ENCODE measurements at places on chromosomes 12 and 14.
A peak's percentile ranks its signal among the peaks of the same experiment; 100 is the strongest.

GRCh38 chr14:105508069-105508468 lies 17.0 kb downstream of the TEDC1 start:
- no peak for DNase-seq

- DNase-seq: no peak
Measured at GRCh38 chr14:90626550-90626949, 189.7 kb downstream of the TTC7B start.

DNA sequence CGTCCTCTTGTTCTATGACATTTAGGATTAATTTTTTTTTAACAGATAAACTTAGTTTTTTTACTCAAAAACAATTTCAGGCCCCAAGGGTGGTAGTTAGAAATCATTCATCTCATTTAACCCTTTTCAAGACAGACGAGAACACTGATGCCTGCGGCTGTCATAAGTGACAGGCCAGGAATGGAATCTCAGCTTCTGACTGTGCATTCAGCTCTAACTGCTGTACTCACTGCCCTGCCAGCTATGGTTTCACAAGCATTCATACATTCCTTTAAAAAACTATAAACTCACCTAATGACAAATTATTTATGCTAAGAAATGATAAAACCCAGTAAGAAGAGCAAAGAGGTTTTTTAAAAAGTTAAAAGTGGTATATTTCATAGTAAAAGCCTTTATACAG lies 8.8 kb downstream of the DENND5B start:
- DNase-seq: no peak

DNA sequence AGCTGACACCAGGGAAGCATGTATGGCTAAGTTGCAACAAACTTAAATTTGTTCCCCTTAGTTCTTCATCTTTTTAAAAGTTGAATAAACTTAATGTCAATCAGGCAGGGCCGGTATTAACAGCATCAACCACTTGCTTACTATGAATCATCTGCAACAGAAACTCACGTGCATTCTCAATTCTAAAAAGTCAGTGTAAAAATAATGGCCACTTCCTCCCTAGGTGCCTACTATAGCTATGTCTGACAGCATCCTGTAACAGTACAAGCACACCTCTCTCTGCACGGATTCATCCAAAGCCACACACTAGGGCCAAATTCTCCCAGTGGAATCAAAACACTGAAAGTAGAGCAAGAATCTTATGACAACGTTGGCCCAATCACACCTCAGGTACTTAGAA lies 48.6 kb downstream of the PPP1R36 start:
- no peak for DNase-seq

GRCh38 chr12:118307069-118307954 lies 65.4 kb downstream of the TAOK3 start:
- DNase-seq: no peak

DNA sequence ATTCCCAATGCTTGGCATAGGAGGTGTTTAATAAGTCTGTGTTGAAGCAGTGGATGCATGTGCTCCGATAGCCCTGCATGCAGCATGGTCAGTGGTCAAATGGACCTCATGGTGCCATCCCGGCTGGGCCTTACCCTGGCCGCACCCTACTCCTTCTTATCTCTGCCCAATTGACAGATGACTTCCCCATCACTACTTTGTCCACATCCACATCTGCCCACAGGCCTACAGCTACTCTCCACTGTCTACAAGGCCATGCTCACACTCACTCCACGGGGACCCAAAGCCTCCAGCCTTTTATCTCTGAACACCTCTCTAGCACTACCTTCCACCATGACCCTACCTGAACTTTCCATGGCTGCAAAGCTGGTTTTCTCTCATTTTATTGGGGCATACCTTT lies 11.5 kb downstream of the SERPINA11 start:
- no peak for DNase-seq

DNA sequence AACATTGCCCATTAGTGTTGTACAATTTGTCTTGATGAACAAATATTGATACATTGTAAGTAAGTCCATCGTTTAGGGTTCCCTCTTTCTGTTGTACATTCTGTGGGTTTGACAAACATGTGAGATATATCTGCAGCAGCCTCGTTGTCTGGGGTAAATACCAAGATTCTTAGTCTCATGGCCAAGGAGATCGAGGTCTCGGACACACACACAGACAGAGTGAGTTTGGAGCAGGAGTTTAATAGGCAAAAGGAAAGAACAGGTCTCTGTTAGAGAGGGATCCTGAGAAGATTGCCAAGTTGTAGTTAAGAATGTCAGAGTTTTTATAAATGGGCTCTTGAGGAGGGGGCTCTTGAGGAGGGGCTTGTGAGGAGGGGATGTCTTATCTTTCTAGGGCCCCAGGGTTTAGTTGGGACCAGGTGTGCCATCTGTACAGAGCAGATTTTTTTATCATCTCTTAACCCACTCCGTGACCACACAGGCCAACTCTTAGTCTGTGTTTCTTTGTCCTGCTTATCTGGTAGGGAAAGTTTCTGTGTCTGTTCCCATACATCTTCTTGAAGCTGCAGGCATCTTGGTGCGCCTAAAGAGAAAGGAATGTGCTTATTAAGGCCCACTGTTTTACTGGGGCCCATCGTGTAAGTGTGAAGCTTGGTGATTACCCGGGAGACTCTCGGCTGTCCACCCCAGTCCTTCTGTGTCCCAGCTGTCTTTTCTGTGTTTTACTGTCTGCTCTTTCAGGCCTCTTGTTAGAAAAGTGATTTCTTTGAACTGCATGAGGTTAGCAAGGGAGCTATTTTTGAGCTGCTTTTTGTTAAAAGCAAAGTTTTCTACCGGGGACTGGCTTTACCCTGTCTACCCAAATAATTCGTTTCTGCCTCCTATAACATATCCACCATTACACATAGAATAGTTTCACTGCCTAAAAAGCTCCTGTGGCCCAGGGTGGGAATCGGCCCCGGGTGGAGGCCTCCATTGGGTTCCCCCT lies 22.4 kb upstream of the CLEC2D start:
- DNase-seq: no peak

DNA sequence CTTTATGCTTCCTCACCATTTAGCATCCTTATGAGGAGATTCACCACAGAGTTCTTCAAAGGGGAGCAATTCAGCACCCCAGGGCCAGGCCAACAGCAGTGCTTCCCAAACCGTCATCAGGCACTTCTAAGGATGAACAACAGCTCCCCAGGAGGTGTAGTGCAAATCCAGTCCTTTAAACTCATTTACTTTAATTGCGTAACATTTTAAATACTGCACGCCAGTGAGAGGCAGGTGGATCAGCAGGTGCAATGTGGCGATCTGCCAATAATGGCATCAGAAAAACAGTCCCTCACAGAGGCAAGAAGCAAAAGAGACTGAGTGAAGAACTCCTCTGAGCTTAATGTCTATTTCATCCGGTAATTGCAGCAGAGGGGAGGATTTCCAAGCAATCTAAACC lies 770.9 kb upstream of the FOXG1 start:
- DNase-seq: peak; percentile 1

DNA sequence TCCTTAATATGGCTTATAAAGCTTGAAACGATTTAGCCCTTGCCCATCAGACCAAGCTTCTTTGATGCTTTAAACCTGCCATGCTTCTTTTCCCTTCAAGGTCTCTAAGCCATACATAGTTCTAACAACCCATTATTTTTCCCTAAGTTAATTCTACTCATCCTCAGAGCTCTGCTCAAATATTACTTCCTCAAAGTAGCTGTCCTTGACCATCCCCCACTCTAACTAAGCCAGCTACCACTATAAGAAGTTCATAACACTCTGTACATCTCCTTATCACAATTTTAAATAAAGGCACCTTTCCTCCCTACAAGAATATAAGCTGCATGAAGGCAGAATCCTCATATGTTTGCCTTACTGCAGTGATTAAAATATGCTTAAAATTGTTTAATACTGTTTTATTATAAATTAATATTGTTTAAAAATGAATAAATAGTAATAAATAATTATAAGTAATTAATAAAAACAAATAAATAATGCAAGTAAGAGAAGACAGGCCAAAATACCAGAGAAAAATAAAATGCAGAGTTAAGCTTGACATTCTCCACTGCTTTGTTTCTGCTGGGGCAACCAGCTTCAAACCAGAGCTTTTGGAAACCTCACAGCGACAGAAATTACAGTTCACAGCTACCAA lies 76.8 kb downstream of the NUMB start:
- no peak for DNase-seq

- no peak for DNase-seq
Measured at GRCh38 chr12:112964067-112964670, 14.2 kb upstream of the OAS2 start.

DNA sequence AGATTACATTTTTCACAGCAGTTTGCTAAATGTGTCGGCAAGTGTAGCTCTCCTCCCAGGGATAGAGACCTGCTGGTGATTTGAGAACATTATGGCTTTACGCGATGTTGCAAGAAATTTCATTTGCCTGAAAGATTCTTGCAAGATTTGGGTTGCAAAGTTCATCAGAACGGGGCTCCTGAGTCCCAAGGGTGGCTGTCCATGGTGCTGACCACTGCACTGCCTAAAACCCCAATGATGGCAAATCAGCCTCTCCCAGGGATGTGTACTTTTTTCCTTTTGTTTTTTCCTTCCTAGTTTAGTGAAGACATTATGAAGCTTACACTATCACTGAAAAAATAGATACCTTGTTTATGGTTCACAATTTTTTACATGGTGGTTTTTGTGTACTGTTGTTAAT lies 85.4 kb downstream of the WSCD2 start:
- DNase-seq: peak; percentile 26

DNA sequence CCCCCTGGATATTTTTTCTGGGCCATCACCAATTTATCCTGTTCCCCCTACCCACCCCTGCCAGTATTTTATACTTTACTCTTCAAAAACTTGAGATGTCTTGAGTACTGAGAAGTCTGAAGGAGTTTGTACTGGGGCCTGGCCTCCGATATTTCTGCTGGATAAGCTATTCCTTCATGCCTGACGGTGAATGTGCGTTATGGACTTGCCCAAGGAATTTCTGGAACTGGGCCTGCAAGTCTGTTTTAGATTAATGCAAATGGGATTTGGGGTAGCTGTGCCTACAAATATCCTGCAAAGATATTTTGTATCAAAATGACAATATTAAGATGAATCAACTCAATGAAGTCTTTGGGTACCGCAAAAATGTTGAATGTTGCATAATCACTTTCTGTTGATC lies at the start of gene PTCSC3:
TSS of gene PTCSC3 (minus strand) at position 199 of the 400 bp plus-strand sequence.
- DNase-seq: no peak

DNA sequence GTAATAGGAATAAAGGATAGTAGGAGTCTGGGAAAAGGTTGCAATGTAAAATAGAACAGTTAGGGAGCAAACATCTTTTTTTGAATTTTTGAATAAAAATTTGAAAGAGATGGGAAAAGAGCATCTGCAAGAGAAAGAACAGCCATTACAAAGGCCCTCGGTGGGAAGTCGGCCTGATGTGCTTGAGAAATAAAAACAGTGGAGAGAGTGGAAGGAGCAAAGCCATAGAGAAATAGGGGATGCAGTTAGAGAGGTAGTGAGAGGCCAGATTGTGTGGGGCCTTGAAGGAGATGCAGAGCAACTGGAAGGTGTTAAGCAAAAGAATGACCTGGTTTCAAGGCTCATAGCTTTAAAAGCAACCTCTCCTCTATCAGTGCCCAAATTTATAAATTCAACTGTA lies 409.8 kb downstream of the RERGL start:
- DNase-seq: no peak

DNA sequence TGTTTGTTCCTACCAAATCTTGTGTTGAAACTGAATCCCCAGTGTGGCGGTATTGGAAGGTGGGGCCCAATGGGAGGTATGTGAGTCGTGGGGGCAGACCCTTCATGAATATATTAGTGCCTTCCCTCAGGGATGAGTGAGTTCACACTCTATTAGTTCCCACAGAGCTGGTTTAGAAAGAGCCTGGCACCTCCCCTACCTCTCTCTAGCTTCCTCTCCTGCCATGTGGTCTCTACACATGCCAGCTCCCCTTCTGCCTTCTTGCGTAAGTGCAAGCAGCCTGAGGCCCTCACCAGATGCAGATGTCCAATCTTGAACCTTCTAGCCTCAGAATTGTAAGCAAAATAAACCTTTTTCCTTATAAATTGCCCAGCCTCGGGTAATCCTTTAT lies 105.8 kb downstream of the SPTSSA start:
- no peak for DNase-seq
